ENCODE measurements at places on chromosomes 4 and X.

GRCh38 chr4:115110191-115111181 is 2.9 kb downstream of the NDST4 start:
- DNase-seq, result no peak

GRCh38 chr4:104815665-104816064 is 321.0 kb upstream of the CXXC4 start:
- no peak for DNase-seq

GRCh38 chr4:184536065-184536880 is 61.9 kb upstream of the IRF2 start:
- no peak for DNase-seq

DNA sequence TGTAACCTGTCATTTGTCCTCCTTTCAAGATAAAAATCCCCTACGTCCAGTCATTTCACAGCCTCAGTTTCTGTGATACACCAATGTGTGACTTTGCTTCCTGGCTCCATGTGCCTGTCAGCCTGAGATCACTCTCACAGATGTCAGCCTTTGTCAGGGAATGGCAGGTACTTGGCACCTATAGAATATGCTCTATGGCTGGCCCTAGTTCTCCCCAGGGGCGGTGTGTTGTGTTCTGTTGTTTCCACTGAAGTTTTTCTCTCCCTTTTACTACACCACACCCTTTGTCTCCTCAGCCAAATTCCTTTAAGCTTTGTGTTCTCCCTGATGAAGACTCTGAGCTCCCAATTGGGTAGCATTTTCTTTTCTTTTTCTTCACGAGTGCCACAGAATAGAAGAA is 81.7 kb downstream of the ALPK1 start:
- no peak for DNase-seq

GRCh38 chr4:21554066-21554465 is 394.5 kb downstream of the KCNIP4 start:
- no peak for DNase-seq

- DNase-seq, result no peak
Observed at GRCh38 chr4:83118869-83119268, 4.3 kb upstream of the PLAC8 start.

- no peak for DNase-seq
Observed at GRCh38 chr4:98430708-98431403, 169.7 kb downstream of the RAP1GDS1 start.
